ENCODE measurements at places on chromosomes 11 and 22.

DNA sequence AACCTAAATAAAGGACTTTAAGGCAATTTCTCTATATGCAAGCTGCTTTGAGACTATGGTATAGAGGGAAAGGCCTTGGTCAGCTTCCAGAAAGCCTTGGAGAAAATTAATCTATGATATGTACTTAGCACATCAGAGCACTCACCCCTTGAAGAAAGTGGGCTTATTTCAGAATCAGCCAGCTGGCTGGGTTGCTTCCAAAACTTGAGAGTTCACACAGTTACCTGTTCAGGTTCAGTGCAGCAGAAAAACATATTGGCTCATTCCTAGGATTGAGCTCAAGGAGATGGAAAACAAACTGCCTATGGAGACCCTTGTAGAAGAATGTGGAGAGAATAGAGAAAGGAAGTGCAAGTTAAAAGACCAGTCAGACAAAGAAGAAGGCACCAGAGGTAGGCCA lies 22.7 kb downstream of the CCDC81 start:
- no peak for DNase-seq

DNA sequence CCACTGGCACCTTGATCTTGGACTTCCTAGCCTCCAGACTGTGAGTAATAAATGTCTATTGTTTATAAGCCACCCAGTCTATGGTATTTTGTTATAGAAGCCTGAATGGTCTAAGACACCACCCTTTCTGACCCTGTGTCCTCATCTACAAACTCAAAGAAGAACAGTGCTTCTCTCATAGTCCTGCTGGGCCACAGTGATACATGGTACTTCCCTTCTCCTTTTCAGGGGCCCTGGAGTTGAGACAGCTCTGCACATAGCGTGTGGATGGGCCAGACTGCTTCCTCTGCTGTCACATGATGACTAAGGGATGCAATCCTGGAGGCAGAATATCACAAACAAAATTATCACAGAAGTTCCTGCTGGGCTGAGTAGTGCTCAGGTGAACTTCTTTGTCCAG lies 5.0 kb downstream of the KCNJ11 start:
- DNase-seq: no peak

DNA sequence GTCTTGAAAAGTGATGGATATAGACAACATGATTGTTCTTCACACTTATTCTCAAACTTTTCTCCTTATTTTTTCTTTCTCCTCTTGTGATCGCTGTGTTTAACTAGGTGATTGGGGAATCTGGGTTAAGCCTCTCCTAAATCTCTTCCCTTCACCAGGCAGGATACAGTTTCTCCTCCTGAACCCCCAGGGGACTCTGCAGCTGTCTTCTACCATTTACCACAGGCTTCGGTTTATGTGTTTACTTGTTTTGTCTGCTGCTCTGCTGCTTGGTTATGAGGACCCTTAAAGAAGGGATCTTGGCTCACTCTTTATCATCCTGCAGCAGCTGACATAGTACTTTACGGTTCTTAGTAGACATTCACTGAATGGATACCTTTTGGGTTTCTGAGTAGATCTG lies 124.2 kb downstream of the NCAM1 start:
- no peak for DNase-seq

DNA sequence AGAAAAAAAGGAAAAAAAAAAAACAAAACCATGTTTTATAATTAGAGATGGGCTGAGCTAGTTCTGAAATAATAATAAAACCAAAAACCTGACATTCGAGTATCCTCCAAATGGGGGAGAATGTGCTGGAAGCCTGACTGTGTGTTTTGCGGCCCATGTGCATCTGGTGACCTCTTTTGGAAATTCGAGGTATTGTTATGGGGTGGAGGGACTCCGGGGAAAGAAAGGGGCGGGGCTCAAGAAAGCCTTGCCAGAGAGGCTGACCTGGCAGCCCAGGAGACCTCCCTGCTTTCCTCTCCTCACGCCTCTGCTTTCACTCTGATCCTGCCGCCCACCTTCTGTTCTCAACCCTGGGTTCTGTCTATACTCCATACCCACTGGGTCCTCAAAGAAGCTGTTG lies 72.9 kb downstream of the CTTN start:
- DNase-seq: no peak

GRCh38 chr22:19912271-19912999 lies 29.1 kb upstream of the COMT start:
- DNase-seq: no peak

DNA sequence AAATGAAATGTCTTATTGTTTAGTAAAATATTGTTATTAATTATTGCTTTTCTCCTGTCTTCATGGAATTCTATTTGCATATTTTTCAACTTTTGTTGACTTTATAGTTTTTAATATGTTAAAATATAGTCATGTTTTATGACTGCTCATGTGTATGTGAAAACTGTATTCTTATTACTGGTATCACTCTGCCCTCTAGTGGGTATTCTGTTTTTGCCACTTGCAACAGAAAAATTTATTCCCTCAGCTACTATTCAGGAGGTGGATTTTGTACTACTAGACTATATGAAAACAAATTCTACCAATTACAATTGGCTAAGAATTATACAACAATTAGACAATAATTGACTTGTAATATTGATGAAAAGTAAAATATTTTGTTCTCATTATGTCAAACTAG lies 45.0 kb downstream of the OR4C6 start:
- no peak for DNase-seq

DNA sequence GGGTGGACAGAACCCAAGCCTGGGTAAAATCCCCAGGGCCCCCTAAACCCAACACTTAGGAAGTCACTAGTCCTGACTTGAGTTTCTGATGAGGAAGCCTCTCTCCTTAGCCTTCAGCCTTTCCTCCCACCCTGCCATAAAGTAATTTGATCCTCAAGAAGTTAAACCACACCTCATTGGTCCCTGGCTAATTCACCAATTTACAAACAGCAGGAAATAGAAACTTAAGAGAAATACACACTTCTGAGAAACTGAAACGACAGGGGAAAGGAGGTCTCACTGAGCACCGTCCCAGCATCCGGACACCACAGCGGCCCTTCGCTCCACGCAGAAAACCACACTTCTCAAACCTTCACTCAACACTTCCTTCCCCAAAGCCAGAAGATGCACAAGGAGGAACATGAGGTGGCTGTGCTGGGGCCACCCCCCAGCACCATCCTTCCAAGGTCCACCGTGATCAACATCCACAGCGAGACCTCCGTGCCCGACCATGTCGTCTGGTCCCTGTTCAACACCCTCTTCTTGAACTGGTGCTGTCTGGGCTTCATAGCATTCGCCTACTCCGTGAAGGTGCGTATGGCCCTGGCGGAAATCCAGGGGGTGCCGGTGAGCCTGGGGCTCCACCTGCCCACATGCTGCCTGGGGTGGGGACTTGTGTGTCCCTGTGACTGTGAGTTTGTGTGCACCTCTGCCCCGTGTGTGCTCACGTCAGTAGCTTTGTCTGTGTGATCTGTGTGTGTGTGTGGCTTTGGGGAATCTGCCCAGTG lies at the start of gene IFITM1:
Gene IFITM1 (plus strand): TSS at position 254 of the 767 bp plus-strand sequence. CDS start 131 bp downstream, at position 385.
- DNase-seq: no peak

GRCh38 chr22:27892811-27893210 lies 26.2 kb downstream of the PITPNB start:
- DNase-seq: no peak

DNA sequence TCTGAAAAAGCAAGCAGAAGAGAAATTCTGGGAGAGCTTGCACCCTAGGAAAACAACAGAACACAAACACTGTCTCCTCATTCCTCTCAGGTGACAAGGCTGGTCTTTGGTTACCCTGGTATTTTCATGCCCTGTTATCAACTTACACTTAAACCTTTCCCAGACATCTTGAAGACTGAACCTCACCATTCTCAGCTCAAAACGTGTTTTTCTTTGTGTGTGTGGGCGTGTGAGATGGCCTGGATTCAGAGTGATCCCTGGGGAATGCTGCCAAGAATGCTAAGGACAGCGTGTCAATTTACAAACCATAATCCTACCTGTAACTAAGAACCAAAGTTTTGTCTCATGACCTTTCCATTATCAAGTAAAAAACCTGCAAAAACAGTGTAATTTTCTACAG lies 33.3 kb downstream of the ELF5 start:
- no peak for DNase-seq

DNA sequence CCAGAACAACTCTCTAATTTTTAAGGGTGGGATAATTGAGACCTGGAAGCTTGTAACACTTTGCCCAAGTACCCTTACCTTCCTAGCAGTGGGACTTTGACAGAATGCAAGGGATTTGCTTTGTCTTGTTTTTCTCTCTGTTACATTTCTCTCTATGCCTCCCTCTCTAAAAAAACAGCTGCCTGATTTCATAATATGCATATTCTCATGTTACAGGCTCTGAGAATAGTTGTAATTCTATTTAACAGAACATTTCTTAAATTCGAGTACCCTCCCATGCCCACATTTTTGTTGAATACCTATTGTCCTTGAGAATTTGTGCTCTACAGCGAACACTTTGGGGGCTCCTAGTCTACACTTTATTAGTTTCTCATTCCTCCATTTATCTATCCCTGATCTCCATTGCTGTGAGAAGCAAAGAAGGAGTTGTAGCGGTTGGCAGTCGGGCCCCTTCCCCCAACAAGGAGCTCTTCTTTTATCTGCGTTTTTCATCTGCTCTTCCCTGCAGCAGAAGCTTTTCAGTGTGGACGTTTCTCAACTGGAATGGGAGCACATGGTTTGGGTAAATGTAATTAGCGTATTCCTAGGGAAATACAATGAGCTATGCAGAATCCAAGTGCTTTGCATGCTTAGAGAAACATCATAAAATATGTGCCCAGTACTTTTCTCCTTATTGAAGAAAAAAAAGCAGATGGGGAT lies 117.7 kb upstream of the CCDC90B start:
- no peak for DNase-seq

GRCh38 chr22:49906799-49907290 lies 11.4 kb downstream of the ALG12 start:
- DNase-seq: no peak

DNA sequence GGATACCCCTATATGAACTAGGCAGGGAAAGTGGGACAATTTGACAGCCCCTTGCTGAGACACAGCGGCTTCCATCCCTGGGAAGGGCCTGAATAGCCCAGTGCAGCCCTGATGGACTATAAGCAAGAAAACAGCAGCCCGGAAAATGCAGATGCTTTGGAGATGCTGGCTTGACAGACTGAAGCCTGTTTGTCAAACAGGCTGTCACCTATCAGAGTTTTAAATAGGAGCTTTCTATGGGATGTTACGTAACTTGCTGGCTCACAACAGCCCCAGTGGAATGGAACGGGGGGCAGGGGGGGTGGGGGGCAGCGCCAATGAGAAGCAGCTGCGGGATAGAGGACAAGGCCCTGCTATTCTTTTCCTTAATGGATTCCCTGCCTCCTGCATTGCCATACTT lies 91.9 kb upstream of the NTM start:
- no peak for DNase-seq

- DNase-seq: peak; percentile 10
Observed at GRCh38 chr22:18110194-18110953, at the start of gene TUBA8. TSS of gene TUBA8 (plus strand) at chr22:18110809. CDS start at chr22:18110866, 57 bp downstream.

- DNase-seq: no peak
Observed at GRCh38 chr11:76095891-76096290, 110.4 kb downstream of the WNT11 start.

DNA sequence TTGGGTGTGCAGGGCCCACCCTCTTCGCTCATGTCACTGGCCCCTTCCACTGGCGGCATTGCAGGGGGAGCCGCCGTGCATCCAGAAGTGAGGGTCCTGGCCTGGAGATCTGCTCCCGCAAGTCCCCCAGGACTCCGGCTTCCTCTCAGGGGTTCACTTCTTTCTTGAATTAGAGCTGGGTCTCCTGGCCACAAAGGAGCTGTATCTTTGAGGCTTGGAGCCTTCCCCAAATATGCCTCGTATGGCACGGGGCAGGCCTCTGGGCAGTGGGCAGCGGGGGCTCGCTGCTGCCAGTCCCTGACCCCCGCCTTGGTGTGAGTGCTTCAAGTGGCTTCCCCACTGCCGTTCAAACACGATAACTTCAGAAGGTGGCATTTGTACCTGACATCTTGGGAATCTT lies 7.4 kb upstream of the IFITM3 start:
- DNase-seq: no peak

DNA sequence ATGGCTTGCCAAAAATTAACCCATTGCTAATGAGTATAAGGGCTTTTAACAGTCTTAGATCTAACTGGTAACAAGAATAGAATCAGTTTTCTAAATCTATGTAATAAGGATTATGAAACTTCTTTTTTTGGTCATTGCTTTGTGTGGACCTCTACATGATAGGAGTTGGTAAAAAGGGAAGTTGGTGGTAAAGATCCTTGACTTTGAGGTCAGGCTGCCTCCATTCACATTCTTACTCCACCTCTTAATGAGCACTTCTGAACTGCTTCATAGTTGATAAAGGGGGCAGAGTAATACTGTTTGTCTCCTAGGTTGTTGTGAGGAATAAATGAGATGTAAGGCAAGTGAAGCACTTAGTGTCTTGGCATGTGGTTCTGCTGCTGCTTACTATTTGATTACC lies 10.6 kb downstream of the EIF3M start:
- DNase-seq: no peak

DNA sequence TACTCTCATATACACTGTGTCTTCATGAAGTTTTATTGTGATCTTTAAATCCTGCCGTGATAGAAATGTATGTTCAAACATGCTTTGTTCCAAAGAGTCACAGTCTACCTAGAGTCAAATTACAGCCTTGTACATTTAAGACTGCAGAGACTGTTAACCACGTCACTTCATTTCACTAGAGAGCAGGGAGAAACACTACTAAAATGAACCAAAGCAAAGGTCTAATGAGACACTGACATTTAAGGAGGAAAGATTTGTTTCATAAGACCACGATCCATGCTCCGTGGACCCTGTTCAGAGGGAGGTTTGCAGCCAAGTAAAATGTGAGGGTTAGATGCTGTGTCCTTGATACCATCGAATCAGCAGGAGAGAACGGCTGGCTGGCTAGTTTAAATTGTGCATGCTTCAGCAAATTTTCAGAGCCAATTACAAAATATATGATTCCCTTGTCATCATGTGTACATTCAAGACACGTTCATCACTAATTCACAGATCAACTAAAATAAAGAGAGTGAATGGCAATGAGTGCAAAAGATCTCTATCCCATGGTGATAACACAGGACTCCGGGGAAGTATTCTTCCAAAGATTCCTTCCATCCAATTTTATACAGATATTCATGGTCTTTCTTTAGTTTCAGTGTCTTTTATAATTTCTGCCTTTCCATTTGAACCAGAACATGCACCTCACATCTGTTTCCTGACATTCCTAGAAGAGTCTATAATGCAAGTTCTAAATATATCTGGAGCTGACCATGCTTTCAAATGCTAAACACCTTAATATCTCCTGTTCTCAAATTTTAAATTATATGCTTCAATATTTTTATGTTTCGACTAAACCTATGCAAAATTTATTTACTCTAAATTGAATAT lies 960.9 kb upstream of the FAT3 start:
- no peak for DNase-seq

DNA sequence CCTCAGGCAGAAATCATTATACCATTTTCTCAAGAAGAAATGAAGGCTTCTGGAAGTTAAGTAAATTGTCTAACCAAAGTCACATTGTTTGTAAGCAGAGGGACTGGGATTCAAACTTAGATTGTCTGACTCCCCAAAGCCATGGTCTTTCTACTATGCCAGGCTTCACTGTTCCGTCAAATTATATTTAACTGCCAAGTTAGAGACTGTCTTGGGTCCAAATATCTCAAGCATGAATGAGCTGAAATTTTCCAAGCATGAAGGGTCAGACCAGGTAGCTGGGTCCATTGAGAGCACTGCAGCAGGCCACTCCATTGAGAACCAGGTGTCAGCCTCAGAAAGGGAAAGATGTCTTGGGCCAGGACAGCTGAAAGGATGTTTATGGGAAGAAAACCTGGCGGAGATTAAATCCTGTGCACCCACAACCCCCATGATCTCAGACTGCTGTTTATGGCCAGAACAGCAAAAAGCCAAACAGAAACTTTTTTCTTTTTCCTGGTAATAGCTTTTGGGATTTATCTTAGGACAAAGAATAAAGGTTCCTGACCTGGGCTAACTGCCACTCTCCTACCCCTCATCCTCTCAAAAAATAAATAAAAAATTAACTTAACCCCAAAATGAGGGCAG lies 612.3 kb downstream of the INSC start:
- DNase-seq: no peak

Measured in thoracic aorta (tissue), 2 donors.